ENCODE measurements at places on chromosomes 4 and X.

DNA sequence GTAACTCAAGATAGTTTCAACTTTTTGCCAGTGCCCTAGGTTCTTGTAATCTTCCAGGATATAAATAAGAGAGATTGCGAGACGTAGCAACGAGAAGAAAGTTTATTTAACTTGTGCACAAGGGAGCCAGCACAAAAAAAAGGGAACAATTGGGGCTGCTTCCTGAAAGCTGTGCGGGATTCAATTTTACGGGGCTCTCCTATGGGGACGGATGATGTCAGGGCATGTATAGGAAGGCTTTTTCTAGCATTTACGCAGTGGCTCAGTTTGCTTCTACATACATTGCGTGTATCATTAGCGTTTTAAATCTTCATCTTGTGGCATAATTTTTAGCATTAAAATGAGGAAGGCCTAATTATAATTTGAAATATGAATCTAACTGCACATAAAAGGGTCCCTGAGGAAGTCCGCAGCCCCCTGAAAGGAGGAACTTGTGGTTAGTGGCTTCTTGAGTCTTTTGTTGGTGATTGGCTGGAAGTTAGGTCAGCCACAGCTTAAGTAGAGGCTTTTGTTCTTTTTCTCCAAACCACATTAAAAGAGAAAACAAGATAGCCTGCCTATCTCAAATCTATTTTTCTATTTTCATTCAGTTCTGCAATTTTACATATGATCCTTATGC, 668.2 kb upstream of the NDST4 start:
- DNase-seq: no peak

- DNase-seq: no peak
Measured at GRCh38 chr4:23484689-23485088, 405.2 kb downstream of the PPARGC1A start.

- no peak for DNase-seq
Measured at GRCh38 chrX:24151513-24151912, 2.0 kb downstream of the ZFX start.

DNA sequence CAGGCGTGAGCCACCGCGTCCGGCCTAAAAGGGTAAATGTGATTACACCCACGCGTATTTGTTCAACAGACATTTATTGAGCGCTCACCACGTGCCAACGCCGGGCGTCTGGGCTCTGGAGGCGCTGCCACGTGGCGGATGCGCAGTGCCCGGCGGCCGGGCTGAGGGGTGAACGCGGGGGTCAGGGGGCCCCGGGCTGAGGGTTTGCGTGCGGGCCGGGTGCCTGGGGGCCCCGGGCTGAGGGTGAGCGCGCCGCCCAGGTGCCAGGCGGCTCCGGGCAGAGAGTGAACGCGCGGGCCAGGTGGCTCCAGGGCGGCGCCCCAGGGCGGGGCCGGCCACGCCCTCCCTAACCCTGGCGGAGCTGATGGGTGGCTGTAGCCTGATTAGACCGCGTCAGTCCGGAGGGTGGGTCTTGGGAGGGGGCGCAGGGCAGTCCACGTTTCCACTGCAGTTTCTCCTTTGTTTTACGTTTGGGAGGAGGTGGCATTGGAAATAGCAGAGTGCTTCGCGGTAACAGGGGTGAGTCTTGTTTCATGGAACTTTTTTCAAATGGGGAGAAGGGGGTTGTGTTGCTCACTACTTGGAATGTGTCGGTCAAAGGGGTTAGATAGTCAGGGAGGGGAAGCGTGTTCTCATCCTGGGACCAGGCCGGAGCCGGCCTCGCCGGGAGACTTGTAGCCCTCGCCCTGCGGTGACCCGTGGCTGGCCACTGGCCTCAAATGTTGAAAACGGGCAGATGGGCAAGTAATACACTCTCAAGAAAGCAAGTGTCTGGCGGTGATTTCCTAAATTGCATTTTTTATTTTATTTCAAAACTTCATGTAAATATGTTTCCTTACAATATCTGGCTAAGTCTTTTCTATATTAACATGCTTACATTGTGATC, at the start of gene ZFP42:
Gene ZFP42, plus strand, starts transcription at position 450 of the 886 bp plus-strand sequence. CDS start 7,037 bp downstream, outside the sequence.
- DNase-seq: no peak

- no peak for DNase-seq
Measured at GRCh38 chrX:125387945-125388344, 68.3 kb downstream of the TEX13C start.

GRCh38 chr4:7320206-7320797, 114.4 kb downstream of the PSAPL1 start:
- no peak for DNase-seq

Measured in NCI-H2107 (cell line).